ENCODE measurements at places on chromosomes 11 and 22.

- DNase-seq = no peak
Observed at GRCh38 chr11:130839981-130840666, 76.2 kb downstream of the SNX19 start.

DNA sequence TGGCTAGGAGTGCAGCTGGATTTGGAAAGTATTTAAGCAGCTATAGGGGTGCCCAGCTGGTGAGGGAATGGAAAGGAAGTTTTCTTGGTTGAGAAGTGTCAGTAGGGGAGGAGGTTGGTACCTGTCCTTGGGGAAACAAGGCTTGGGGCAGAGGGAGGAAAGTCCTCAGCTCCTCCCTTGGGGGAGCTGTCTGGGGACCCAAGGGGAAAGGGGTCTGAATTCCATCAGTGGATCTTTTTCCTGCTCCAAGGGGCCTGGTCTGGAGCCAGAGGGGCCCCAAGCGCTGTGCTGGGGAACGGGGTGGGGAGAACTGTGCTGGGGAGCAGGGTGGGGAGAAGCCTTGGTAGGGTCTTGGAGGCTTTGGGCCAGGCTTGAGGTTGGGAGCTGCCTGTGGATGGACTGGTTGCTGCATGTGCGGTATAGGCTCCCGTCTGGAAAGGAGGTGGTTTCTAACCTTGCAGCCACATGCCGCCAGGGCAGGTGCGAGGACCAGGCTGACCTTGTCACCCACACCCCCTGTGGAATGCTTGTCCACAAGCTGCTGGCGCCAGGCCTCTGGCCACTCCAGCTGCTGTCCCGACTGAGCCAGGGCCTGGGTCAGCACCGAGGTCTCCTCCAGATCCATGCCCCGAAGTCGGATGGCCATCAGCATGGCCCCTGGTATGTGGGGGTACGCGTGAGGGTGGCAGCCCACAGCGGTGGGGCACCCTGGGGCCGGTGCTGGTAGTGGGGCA, 963 bp downstream of the TYMP start:
- DNase-seq = no peak

GRCh38 chr11:62796281-62796680, 4.5 kb upstream of the TMEM223 start:
- DNase-seq = no peak

- DNase-seq = no peak
Observed at GRCh38 chr11:76253416-76253815, 47.1 kb upstream of the WNT11 start.

- peak; percentile 71 for DNase-seq
Observed at GRCh38 chr11:33542921-33543320, 157.7 kb downstream of the C11orf91 start.

- DNase-seq = no peak
Observed at GRCh38 chr11:59145534-59145933, 2.9 kb downstream of the FAM111A start.

Measured in glutamatergic neuron (in vitro differentiated cells).